NCI-H187 treated with DMSO at 0.1 percent for 48 hours (cell line): ENCODE measurements at places on chromosomes 16 and 17.
A peak's percentile ranks its signal among the peaks of the same experiment; 100 is the strongest.

DNA sequence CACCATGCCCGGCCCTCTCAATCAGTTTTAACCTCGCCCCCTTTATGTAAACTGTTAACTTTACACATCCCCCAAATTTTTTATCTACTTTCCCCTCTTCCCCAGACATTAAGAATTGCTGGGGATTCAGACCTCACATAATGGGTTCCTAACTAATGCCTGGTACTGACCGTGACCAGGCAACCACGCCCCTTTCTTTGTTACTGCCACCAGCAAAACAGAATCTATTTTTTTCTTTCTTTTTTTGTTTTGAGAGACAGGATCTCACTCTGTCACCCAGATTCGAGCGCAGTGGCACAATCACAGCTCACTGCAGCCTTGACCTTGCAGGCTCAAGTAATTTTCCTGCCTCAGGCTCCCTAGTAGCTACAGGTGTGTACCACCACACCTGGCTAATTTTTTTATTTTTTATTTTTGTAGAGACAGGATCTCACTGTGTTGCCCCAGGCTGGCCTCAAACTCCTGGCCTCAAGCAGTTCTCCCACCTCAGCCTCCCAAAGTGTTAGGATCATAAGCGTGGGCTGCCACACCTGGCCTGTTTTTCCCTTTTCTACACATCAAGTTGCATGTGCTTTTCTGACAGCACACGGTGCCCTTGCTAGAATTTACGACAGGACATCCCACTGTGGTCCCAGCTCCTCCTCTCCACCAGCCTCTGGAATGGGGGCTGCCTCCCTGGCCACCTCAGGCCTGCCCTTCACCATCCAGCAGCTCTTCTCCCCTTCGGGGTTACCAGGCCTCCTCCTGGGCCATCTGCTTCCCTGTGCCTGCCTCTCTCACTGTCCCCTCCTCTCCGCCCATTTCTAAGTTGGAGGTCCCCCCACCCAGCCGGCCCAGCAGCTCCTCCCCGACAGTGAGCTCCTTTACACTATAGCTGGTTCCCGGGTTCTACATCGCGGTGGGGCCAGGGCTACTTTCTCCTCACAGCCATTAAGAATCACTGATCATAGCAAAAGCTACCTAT, 10.8 kb downstream of the CPNE2 start:
- no peak for DNase-seq

GRCh38 chr17:42321555-42321954, 33.3 kb downstream of the STAT5A start:
- DNase-seq = no peak

GRCh38 chr16:5906351-5906750, 808.8 kb upstream of the EEF2KMT start:
- no peak for DNase-seq

DNA sequence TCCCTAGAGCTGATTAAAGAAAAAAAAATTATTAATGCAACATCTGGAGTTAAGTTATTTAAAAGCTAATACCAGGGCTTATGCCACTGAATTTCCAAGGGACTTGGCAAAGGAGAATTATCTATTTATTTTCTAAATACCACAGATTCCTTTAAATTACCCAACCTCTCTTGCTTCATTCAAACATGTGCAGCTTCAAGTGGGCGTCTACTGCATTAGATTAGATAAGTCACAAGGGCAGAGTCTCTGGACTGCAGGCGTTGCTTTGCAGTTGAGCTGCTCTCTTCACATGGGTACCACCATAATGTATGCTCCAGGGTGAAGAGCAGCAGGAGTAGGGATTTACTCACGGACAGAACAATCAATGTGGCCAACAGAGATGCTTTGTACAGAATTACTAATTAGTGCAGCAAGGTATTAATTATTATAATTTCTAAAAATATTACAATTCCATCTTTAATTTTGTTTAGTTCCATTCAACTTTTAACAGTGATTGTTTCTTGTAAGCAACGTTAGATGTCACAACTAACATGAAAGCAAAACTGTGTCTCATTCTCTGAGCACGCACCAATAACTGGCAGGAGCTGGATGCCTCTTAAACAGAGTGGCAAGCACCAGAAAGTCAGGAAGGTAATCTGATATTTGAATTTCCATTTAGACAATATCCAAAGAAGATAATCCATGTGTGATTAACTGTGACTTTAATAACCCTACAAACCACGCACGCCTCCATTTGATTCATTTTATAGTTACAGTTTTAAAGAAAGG, 214.2 kb downstream of the STX8 start:
- DNase-seq = no peak

- no peak for DNase-seq
These were observed 20.6 kb downstream of the CSNK2A2 start for GRCh38 chr16:58177353-58177710.

DNA sequence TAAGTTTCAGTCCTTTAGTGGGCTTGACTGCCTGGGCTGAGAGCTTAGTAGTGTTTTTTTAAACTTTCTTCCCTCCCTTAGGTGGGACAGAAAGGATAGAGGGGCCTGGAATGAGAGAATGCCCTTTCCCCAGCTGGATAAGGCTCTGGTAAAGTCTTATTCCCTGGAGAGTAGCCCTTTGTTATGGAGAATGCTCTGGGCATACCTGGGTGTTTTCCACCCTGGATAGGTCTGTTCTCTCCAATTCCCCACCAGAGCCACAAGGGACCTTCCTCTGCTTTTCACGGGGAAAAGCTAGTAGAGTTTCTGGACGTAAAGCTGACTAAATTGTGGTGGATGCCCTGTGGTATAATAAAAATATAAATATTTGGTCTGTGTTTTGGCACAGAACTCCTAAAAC, 164.1 kb downstream of the HS3ST4 start:
- no peak for DNase-seq

- DNase-seq = no peak
These were observed 143.3 kb upstream of the ANKFN1 start for GRCh38 chr17:56009795-56010651.

- DNase-seq = no peak
These were observed 56.1 kb downstream of the AMFR start for GRCh38 chr16:56369202-56369601.

- peak; percentile 11 for DNase-seq
These were observed 31.7 kb downstream of the OSBPL7 start for GRCh38 chr17:47789611-47790561.

DNA sequence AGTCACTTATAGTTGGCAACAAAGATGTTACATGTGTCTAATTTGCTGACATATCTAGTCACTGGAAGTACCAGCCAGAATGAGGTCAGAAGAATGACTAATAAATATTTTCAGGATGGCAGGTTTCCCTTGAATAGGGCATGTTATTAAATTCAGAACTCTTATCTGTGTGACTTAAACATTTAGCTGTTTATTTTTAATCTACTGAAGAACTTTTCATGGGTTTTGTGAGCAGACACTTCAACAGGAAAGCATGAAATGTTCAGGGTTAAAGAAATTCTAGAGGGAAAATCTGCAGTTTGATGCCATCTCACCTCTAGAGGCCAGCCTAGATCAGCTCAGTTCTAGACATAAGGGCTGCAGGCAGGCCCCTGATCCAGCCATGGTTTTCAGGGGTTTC, 13.2 kb downstream of the JPT2 start:
- DNase-seq = no peak

- no peak for DNase-seq
These were observed 591 bp upstream of the TNFSF13 start for GRCh38 chr17:7557775-7558543.
